Stimulated activated CD4-positive, alpha-beta T cell treated with anti-CD3 and anti-CD28 coated beads, Interleukin-1b, Interleukin-23, amount 100 ng/mL, for 1 hour (primary cell): ENCODE measurements at places on chromosomes 1 and 21.

DNA sequence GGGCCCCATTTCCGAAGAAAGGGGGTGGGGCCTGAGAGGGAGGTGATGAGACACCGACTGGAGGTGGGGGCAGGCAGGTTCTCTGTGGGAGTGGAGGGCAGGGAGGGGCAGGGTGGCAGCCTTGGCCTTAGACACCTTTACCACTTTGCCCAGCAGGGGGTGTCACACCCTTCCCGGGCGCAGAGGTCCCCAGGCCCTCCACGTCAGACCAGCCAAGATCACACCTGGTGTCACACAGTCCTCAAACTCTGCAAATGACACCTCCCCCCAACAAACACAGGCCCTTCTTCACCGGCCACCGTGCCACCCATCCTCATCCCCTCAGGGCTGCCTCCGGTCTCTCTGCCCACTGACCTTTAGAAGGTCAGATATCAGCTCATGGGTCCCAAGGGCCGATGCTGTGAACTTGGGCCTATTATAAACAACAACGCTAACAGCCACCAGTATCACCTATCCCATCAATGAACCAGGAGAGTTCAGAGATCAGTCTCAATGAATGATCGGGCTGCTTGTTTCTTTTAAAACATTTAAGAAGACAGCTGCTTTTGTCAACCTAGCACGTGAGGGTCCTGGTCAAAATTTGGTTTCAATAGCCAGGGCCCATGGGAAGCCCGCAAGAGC, 103.9 kb downstream of the CASZ1 start:
- DNase-seq = peak; percentile 37

DNA sequence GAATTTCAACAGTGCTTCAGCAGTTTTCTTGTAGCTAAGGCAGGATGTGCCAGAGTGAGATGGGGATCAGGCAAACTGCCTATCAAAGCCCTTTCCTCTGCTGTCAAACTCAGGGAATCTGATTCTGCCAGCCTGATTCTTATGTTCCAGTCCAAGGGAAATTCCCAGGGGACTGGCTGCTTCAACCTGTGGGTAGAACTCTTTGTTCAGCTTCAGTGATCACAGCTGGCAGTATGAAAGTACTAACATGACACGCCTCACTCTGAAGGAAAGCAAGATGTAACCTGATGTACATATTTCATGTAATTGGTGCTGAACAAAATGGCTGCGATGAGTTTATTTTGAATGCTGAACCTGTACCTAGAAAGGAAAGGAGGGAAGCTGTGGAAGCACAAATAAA, 40.1 kb upstream of the SLC5A9 start:
- no peak for DNase-seq

- no peak for DNase-seq
Measured at GRCh38 chr1:29499104-29499650, 262.9 kb downstream of the PTPRU start.

DNA sequence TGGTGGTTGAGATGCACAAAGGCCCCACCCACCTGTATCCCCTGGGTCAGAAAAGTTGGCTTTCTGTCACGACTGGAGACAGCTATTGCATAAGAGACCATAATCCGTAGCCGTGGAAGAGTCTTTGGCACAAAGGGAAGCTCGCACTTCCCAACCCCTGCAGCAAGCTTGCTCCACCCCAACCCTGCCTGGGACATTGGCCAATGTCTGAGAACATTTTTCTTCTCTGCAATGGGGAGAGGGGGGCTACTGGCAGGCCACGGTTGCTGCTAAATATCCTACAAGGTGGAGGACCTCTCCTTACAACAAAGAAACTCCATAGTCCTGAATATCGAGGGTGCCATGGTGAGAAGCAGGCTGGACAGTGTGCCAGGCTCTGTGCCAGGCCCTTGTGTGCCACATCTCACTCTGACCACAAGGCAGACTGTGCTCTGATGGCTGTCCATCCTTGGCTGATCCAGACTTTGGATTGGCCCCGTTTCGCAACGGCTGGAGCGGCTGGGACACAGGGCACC, 104.1 kb downstream of the CSMD2 start:
- no peak for DNase-seq

- DNase-seq = no peak
Measured at GRCh38 chr21:42654179-42654912, 925 bp downstream of the PDE9A start.

- no peak for DNase-seq
Measured at GRCh38 chr1:159860456-159860855, 2.0 kb downstream of the VSIG8 start.

DNA sequence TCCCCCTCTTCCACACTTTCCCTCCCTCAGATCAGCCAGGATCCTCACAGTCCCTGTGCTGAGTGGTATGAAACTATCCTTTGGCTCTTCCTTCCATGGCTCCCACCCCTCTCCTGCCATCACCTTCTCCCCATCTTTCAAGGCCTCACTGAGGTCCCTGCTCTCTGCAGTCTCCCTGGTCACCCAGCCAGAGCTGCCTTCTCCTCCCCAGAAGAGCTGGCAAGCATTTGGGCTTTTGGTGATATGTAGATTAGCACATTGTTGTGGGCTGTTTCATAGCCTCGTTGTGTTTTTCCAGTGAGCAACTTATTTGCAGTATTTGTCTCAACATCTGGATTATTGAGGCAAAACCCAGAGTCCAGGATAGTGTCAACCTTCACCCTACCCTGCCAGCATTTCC, 2.2 kb downstream of the CSF1 start:
- DNase-seq = no peak

GRCh38 chr1:247303216-247303615, 28.5 kb downstream of the ZNF496 start:
- DNase-seq = no peak

- no peak for DNase-seq
Measured at GRCh38 chr21:45228656-45229240, 58.9 kb downstream of the POFUT2 start.

DNA sequence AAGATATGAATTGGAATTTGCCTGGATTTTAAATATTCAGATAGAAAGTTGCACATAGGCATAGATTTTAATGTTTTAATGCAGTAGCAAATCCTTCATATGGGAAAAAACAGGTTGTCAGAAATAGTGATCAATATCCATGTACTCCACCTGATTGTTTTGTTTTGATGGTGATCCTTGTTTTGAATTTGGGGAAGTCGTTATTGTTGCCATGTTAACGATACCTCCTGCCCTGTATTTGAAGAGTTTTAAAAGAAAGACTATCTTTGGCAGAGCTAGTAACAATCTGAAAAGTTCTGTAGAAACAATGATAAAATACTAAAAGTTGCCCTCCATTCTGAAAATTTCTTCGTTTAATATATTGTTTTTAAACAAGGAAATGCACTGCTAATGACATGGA, 1.1 kb downstream of the CEP350 start:
- no peak for DNase-seq

DNA sequence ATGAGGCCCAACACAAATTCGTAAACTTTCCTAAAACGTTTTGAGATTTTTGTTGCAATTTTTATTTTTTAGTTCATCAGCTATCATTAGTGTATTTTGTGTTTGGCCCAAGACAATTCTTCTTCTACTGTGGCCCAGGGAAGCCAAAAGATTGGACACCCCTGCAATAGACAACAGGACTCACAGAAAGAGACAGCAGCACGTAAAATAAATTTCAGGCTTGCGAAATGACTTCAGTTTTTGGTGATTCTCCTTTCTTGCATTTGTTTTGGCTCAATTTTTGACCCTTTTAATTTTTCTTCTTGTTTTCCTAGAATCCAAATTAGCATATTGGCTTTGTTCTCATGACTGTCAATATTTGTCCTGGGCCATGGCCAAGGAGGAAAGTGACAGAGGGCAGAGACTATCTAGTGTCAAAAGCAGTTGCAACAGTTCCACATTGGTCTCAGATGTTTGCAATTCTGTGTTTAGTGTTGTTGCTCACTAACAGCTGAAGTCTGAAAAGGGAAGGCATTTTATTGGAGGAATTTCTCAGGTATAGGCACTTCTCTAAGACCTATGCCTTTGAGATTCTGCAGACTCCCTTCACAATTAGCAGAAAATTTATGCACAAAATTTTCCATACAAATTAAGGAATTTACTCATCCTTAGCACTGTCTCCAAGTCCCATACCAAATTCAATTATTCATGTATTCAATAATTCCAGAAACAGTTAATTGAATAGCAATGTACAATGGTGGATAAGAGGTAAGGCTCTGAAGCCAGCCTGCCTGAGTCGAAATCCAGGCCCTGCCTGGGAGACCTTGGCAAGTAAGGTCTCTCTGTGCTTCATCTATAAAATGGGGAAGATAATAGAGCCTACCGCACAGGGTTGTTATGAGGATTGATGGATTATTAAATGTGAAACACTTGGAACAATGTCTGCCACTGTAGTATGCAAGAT, 160.9 kb upstream of the IVNS1ABP start:
- no peak for DNase-seq

- no peak for DNase-seq
Measured at GRCh38 chr1:59687081-59687480, 127.7 kb upstream of the HOOK1 start.

- no peak for DNase-seq
Measured at GRCh38 chr1:21297975-21298374, 7.7 kb upstream of the ECE1 start.

DNA sequence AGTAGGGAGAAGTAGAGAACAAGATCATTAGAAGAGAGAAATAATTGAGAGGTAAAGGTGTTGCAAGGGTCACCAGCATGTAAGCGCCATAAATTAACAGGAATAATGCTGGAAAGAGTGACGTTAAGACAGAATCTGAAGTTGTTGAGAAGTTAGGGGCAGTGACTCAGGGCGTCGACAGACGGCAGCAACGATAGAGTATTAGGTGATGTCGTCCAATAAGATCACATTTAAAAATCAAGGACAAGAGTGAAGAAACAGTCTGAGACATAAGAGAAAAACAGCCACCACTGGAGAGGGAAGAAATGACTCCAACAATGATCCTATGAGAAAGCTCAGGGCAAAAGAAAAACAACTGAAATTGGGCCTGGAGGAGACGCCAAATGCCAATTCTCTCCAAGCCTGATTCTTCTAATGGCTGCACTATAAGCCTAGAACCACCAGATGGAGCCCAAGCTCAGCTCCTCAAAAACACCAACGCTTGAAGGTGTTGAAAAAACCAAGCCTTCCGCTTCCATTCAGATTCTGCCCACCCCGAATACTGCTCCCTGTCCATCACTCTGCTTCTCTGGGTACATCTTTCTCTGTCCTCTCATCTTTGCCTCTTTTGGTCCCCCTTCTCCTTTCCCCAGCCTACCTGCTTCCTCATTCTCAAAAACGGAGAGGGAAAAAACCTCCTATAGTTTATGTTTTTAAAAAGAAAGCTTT, 70.0 kb downstream of the LUZP1 start:
- DNase-seq = peak; percentile 28

DNA sequence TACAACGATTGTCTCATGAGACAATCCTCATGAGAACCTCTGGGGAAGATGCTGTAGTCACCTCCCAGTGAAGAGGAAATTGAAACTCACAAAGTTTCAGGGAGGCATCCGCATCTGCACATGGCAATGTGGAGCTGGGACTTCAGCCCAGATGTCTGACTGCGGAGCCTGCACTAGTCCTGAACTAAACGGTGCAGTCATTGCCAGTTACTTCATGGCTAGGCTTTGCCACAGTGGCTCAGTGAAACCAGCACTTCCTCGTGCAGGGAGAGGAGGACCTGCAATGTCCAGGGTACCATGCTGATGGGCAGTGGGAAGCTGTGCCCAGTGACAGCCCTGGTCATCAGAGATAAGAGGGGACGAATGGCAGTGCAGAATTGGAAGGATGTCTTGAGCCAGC, 40.7 kb upstream of the ETS2 start:
- no peak for DNase-seq

DNA sequence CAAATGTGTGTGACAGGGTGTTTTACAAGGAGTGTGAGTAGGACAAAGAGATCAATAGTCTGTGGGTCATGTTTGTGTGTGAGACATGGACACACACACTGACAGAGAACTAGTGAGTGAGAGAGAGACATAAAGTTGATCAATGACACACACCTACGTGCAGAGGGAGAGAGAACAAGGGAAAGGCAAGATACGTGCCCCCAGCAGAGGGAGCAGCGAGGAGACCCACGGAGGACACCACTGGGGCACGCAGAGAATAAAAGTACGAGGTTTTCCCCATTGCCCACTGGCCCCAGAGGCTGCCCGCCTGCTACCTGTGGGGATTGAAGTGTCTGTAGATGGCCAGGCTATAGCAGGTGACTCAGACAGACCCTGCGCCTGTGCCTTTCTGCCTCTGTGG, 130.2 kb upstream of the CSF3R start:
- DNase-seq = no peak

DNA sequence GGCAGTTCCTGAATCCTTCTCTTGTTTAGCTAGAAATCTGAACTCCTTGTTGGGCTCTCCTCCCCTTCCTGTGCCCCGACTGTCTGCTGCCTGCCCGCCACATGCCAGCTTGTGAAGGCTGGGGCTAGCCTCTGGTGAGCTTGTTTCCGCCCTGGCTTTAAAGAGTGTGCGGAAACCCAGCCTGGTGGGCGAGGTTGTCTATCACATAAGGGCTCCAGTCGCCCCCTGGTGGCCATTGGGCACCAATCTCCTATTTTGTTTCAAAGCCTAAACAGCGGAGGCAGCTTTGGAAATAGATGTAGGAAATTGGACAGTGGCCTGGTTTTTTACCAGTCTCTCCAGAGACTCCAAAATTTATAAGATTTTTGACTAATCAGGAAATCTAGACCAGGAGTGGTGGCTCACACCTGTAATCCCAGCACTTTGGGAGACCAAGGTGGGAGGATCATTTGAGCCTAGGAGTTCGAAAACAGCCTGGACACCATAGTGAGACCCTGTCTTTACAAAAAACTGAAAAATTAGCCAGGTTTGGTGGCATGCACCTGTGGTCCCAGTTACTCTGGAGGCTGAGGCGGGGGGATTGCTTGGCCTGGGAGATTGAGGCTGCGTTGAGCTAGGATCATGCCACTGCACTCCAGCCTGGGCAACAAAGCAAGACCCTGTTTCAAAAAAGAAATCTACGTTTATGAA, 9.8 kb downstream of the ATP8B2 start:
- peak; percentile 85 for DNase-seq

GRCh38 chr1:110606657-110607535, 738 bp upstream of the KCNA2 start:
- no peak for DNase-seq

DNA sequence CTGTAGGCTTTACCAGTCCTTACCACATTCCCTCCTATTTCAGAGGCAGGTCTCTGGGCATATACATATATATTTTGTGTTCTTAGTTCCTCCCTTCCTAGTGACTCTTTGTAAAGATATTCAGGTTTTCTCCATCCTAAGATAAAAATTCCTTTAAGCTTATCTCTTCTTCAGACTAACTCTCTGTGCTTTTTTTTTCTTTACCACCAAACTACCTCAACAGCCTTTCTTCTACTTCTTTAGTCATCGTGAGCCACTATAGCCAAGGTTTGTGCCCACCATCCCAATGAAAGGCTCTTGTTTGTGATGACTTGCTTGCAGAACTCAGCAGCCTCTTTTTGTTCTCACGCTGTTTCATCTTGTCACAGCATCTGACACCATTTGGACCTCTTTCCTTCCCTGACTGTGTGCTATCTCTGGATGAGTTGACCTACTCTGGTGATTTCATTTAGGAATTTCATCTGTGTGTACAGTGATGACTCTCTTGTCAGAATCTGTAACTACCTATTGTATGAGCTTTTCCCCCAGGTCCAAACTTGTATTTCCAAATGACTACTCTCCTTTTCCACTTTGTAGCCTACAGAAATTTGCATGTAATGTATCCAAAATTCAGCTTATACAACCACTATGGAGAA, 59.0 kb upstream of the MACF1 start:
- DNase-seq = no peak

GRCh38 chr1:186304982-186305949, 69.8 kb downstream of the TPR start:
- no peak for DNase-seq
